ENCODE measurements at places on chromosomes 7 and 10. TPM values are rescaled to one million over a fixed set of nuclear protein-coding genes. Genes with fewer than 3 reads are reported as not detected.

DNA sequence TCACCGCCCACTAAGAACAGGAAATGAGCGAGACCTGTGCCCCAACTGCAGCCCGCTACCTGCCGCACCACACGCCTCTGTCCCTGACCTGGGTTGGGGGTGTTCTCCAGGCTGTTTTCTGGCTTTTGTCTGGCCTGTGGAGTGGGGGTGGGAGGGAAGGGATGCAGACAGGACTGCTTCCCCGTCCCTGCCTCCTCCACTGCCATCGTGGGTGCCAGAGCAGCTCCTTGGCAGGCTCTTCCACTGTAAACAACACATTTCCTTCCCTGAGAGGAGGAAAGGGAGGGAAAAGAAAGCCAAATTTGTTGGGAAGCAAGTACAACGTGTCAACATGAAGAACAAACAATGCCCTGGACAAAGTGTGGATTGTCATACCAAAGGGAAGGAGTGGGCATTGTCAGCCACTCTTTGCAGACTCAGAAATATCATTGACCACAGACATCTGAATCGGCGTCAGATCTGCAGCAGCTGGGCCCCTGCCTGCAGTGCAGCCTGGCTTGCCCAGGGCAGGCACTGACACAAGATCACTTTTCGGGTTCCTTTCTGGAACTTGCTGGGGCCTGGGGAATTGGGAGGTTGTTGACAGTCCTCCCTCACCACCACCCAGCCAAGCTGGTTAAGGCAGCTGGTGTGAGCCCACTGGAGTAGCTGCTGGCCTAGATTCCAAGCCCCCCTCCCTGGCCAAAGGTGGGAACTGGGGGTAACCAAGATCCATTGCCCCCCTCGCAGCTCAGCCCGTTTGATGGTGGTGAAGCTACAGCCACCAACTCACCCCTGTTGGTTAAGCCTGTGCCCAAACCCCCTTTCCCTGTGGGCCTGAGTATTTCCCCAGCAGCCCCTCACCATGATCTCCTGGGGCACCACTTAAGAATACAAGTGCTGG lies 22.6 kb upstream of the TRIM8 start:
- H3K27ac ChIP-seq = peak overlapping the region; percentile 64
- DNase-seq = no peak
- peaks cover 12% of the 10 kb centered on the region for H3K36me3 ChIP-seq
- peaks cover 50% of the 10 kb centered on the region for H3K4me1 ChIP-seq
- H3K27me3 ChIP-seq = no peaks in the 10 kb centered on the region

DNA sequence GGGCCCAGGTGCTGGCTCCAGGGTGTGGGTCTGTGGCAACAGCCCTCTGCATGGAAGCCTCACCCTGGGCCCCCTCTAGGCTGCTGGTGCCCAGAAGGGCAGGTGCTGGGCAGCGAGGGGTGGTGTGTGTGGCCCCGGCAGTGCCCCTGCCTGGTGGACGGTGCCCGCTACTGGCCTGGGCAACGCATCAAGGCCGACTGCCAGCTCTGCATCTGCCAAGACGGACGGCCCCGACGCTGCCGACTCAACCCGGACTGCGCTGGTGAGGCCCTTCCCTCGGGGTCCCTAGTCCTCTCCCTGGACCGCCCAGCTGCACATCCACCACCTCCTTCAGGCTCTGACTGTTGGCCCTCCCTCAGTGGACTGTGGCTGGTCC lies 18.8 kb upstream of the ZNF467 start:
- H3K27me3 ChIP-seq = peaks cover 4% of the 10 kb centered on the region
- no peak overlapping the region for H3K27ac ChIP-seq
- no peaks in the 10 kb centered on the region for H3K36me3 ChIP-seq
- peaks cover 5% of the 10 kb centered on the region for H3K4me1 ChIP-seq

The ANKIB1 gene
- 49.8 TPM for total RNA-seq

The EEPD1 gene
- total RNA-seq = 13.5 TPM

- peaks cover 18% of the 10 kb centered on the region for H3K4me1 ChIP-seq
- no peaks in the 10 kb centered on the region for H3K36me3 ChIP-seq
- no peak for DNase-seq
- H3K27ac ChIP-seq = no peak overlapping the region
- H3K4me3 ChIP-seq = no peak overlapping the region
Measured at GRCh38 chr7:73626814-73627213, 2.5 kb upstream of the MLXIPL start.

- DNase-seq = no peak
- H3K36me3 ChIP-seq = peaks cover 8% of the 10 kb centered on the region
- H3K4me1 ChIP-seq = no peaks in the 10 kb centered on the region
- H3K4me3 ChIP-seq = no peak overlapping the region
- no peaks in the 10 kb centered on the region for H3K27me3 ChIP-seq
- H3K27ac ChIP-seq = no peak overlapping the region
Measured at GRCh38 chr7:2192831-2193534, 39.8 kb downstream of the MAD1L1 start.
